Kidney glomerular epithelial cell (primary cell): ENCODE measurements at places on chromosomes 1 and 21.
A peak's percentile ranks its signal among the peaks of the same experiment; 100 is the strongest.

- no peak for DNase-seq
These were observed 207.6 kb downstream of the S1PR1 start for GRCh38 chr1:101444381-101444780.

- DNase-seq = no peak
These were observed 23.0 kb downstream of the DNM3 start for GRCh38 chr1:171864308-171864707.

DNA sequence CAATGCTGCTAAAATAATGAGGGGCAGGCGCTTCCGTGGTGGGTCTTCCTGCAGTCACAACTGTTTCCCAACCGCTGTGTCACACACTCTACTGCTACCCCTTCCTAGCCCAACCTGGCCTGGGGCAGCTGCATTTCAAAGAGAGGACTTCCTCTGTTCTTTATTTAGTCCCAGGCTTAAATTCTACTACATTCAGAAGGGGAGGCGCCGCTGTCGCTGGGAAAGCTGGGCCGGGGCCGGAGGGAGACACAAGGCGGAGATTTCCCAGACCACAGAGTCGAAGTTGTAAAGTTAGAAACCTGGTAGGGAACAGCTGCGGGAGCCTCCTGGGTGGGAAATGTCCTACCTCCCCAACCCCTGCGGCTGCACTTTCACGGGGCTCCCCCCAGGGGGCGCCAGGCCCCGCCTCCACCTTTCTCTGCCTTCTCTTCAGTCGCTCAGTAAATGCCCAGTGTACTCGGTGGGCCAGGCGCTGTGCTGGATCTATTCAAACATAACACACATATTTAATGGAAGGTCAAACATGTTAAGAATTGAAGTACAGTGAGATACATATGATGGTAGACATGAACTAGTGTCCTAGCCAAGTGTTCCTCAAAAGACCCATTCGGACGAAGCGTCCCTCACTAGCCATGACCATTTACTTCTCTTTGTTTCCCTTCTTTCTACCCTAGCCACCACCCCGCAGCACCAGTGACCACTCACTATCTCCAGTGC lies 23.1 kb downstream of the DYRK3 start:
- no peak for DNase-seq

DNA sequence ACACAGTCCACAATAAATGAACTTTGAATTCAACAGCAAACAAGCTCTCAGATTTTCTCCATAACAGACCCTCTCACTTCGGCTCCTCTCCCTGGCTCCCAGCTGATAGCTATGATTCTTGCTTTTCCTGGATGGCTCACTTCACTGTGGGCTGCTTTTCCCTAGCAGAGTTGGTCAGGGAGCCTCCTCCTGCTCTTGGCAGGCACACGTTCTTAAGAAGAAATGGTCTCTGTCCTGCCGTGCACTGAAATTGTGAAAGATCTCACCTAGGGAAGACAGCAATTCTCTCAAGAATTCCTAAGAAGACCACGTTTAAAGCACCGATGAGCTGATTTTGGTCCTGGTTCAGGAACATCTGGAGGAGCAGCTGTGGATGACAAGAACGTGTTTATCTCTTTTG lies 148.5 kb upstream of the KCNK2 start:
- no peak for DNase-seq

- DNase-seq = no peak
These were observed 20.9 kb downstream of the SLC1A7 start for GRCh38 chr1:53121319-53122172.

DNA sequence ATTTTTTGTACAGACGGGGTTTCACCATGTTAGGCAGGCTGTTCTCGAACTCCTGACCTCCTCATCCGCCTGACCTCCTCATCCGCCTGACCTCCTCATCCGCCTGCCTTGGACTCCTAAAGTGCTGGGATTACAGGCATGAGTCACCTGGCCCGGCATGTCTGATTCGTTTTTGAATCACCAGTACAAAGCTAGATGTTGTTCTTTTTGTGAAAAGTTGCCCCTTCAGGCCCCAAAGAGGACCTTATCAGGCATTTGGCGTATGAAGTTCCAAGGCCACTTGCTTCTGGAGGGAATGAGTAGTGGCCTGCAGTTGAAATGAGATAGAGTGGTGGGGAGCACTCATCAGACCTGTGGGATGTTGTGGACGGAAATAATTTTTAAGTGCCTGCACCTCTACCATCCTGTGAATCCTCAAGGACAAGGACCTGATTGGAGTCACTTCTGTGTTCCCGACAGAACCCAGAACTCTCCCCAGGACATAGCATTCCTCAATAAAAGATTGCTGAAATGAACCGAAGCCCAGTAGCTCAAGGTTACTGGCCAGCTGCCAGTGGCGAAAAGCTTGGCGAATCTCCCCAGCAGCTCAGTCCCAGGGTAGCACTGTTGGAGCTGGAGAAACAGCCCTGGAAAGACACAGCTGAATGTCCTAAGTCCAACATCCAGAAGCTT lies 50.1 kb downstream of the NDUFS5 start:
- DNase-seq = no peak

DNA sequence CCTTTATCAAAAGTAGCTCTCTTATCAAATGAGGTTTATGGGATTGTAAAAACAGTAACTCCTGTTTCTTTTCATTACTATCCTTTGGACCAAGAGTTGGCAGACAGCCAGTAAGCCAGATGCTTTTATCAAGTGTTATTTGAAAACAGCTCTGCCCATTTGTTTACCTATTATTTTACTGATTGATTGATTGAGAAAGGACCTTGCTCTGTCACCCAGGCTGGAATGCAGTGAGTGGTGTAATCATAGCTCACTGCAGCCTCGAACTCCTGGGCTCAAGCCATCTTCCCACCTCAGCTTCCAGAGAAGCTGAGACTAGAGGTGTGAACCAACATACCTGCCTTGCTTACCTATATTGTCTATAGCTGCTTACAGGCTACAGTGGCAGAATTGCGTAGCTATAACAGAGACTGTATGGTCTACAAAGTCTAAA lies 3.6 kb downstream of the PRKAB2 start:
- DNase-seq = peak; percentile 26
